ENCODE measurements at places on chromosomes 2 and 18.

DNA sequence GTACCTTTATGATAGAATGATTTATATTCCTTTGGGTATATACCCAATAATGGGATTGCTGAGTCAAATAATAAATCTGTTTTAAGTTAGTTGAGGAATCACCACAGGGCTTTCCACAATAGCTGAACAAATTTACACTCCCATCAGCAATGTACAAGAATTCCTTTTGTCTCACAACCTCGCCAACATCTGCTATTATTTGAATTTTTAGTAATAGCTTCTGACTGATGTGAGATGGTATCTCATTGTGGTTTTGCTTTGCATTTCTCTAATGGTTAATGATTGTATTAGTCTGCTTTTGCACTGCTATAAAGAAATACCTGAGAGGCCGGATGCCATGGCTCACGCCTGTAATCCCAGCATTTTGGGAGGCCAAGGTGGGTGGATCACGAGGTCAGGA, 1387.6 kb upstream of the ACVR2A start:
- no peak for DNase-seq

DNA sequence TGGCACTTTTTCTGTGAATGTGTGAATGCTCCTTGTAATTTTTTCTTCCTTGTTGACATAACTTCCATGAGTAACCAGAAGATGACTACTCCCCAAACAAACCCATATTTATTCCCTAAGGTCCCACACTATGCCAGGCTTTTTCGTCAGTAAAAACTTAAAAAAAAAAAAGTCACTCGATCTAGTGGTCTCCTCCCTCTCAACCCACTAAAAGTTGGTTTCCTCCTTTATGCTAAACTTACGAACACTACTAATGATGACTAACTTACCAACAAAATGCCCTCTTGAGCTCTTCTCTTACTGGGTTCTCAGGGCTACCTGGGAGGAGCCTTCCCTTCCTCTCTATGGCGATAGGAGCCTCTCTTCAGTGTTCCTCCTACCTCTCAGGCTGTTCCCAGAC, 18.2 kb downstream of the ACVR1 start:
- DNase-seq = no peak

GRCh38 chr18:56009411-56009810, 421.4 kb upstream of the TCF4 start:
- no peak for DNase-seq

DNA sequence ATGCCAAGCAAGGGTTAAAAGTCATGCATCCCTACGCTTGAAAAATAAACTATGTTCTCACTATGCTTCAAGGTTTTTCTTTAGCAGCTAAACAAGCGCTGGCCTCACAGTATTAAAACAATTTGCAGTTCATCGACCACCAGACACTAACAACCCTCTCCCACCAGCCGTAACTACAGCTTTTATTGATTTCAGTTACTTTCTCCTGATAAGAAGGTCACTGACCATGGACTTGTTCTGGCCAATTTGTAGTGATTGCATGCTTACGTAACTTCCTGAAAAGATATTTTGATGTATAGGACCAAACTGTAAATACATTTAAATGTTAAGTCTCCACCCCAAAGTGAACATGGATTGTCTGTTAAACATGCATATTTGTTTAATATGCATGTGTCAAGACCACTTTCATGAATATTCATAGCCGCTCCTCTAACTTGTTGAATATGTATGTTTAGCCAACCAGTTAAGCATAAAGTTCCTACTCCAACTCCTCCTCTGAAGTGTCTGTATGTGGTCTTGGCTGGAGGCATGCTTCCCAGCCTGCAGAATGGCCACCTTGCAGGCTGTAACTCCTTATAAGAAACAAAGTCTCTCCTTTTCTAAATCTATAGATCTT, 1.7 kb upstream of the THOC1 start:
- DNase-seq = peak; percentile 0

- DNase-seq = no peak
Measured at GRCh38 chr2:176536439-176537133, 267.3 kb downstream of the MTX2 start.

DNA sequence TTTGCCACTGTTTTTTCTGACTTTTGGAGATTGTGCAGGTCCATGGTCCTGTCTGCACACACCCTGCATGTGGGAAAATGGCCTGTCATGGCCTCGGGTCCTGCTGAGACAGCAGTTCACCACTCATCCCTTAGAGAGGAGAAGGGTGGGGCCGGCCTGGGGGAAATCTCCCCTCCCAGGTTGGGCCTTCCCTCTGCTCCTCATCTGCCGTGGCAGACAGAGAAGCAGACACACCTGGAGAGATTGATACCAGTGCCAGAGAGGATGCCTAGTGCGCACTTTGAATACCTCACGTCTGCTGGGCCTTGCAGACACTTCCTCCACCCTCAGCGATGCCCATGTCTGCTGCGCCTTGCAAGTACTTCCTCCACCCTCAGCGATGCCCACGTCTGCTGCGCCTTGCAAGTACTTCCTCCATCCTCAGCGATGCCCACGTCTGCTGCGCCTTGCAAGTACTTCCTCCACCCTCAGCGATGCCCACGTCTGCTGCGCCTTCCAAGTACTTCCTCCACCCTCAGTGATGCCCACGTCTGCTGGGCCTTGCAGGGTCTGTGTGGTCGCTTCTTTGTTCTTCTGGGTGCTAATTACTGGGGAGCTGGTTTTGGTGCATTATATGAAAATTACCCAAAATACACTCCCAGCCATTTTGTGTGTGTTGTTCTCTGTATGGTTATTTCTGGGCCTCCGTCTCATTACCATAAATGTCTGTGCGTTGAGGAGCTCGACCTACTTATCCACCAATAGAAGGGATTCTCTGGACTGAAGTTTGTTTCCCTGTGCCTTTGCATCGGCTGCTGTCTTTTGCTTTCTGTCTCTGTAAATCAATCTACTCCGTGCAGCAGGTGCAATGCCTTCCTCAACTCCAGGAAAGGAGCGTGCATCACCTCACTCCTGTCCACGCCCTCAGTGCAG, 186.9 kb upstream of the PXDN start:
- no peak for DNase-seq

DNA sequence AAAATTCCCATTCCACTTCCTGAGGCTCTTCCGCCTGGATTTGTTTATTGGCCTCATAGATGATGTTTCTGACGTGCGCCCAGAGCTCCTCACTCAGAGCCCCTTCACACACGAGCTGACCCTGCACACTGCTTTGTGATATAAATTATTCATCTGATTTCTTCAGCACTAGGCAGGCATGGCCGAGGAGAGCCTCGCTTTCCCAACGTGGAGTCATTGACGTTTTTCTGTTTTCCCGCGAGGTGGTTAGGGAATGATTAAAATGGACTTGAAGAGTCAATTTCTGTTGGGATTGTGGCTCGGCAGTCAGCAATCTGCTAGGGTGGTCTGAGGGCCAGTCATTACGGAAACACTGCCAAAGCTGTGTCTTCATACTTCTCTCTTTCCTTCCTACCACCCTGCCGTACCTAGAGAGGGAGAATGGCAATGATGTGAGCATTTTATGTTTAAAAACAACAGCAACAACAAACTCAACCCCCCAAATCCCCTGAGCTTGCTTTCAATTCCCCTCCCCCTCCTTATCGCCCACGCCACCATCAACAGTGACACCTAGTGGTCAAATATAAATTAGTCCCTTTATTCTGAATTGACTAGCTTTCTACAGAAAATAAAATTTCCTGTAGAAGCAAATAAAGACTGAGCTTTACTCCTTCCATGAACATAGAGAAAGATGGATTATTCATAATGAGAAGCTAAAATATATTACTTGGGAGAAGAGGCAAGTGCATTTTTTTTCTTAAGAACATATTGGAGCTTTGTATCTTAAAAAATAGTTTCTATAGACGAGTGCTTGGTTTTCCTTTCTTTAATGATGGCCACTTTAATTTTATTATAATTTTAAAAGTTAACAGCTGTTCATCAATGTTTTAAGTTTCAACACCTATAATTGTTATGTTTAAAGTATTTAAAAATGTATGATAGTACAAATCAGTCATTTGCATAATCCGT, 285.1 kb downstream of the MTX2 start:
- DNase-seq = peak; percentile 82

GRCh38 chr2:60746318-60746717, 9.8 kb upstream of the PAPOLG start:
- no peak for DNase-seq

DNA sequence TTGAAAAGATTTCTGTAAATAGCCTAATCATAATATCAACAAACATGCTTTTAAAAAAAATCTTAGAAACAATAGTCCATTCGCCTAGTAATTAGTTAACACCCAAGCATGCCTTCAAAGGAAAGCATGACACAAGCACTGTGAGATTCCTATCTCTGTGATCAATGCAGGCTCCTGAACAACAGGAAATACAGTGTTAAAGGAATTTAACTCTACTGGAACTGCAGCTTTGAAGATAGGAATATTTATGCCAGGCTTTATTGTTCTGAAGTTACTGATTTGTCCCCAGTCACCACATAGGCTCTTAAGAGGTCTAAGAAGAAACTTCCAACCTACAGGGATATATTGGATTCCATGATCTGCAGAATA, 15.4 kb upstream of the FAM124B start:
- no peak for DNase-seq

DNA sequence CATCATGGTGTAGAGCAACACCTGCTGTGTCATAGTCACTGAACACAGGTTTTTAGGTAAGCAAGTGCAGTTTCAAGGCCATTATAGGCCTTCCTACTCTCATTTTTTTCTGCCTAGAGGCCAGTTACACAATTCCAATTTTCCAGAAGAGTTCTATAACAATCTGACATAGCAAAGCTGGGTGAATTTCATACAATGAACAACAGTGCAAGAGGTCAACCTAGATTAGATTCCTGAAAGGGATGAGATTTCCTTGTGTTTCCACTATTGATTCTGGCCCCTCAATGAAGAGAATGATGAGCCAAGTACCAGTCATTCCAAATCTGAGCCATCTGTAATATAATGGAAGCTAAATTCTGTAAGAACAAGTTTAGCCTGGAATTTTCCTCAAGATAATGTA, 15.3 kb upstream of the CD28 start:
- DNase-seq = no peak

GRCh38 chr2:134104754-134105153, 149.1 kb upstream of the MGAT5 start:
- DNase-seq = no peak

- DNase-seq = no peak
Measured at GRCh38 chr2:198385326-198385725, 580.9 kb downstream of the PLCL1 start.

DNA sequence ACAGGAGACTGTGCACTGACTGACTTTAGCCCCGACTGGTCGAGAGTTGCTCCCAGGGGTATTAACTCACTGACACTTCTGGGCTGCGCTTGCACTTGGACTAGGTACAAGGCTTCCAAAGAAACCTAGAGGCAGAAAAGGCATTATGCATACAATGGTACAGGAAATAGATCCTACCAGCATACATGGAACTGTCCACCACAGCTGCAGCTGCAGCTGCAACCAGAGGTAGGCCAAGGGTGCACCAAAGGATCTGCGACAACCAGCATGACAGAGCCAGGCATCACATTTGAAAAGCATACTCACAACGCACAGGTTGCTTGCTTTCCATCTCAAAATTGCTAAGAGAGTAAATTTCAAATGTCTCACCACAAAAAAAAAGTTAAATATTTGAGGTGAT, 22.6 kb upstream of the PGAP1 start:
- no peak for DNase-seq

DNA sequence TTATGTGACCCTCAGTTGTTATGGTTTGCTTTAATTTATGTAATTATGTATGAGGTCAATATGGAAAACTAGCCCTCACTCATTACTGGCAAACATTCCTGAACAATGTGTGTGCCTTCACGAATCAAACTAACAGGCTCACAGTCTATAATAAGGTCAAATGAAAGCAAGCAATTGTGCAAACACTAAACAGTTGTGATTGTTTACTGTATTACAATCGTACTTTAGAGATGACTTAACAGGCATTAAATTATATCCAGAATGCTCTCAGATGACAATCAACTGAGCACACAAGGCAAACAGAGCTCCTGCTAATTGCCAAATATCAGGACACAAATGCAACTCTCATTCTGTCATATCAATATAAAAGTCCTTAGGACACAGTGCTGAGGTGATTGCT, 29.5 kb downstream of the COL5A2 start:
- no peak for DNase-seq

GRCh38 chr2:156548413-156548812, 112.2 kb downstream of the GPD2 start:
- DNase-seq = no peak

- no peak for DNase-seq
Measured at GRCh38 chr18:658947-659533, 1.6 kb downstream of the TYMS start.

- DNase-seq = no peak
Measured at GRCh38 chr2:110101901-110102803, 13.5 kb downstream of the MALL start.

DNA sequence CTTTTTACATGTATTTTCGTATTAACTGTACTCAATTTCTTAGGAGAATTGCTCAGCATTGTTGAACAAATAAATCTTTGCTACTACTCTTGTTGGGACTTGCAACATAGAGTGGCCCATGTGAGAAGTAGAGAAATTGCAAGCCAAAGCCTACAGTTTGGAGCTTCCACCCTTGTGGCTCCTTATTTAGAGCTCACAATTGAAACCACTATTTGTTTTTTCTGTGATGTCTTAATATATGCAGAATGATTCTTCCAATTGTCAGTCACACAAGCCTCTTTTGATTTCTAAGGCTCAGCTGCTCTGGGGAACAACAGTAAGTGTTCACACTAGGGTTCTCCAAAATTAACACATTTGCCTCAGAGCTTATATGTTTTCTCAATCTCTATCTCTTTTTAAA, 60.2 kb upstream of the GALNT13 start:
- DNase-seq = no peak

GRCh38 chr2:20456116-20456571, 9.3 kb downstream of the RHOB start:
- DNase-seq = no peak

- DNase-seq = no peak
Measured at GRCh38 chr2:159736048-159736447, 23.7 kb downstream of the MARCHF7 start.

DNA sequence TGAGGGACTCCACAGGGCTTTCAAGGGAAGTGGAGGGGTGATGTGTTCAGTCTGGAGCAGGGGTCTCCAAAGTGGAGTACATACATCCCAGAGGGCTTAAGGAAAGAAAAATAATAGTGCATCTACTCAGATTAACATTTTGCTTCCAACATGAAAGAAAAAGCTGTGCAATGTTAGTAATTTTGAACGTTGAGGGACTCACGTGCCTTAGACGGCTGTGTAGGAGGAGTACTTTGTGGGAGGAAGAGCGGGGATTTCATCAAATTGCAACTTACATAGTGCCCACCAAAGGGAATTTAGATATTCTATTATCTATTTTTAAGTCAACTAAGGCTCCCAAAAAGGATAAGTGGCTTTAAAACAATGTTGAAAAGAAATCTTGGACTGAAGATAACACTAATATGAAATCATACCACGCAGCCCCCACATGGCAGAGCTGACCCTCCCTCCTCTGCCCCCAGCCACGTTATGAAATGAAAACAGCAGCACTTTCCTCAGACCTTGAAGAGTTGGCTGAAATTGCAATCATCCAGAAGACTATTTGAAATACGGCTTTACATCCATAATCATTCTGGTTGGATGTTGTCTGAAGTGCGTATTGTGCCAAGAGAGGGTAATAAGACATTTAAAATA, 42.9 kb downstream of the MEX3C start:
- DNase-seq = no peak

- no peak for DNase-seq
Measured at GRCh38 chr2:83826577-83826976, 632.5 kb downstream of the SUCLG1 start.
